ENCODE measurements at places on chromosomes 12 and 14.
A peak's percentile ranks its signal among the peaks of the same experiment; 100 is the strongest.

DNA sequence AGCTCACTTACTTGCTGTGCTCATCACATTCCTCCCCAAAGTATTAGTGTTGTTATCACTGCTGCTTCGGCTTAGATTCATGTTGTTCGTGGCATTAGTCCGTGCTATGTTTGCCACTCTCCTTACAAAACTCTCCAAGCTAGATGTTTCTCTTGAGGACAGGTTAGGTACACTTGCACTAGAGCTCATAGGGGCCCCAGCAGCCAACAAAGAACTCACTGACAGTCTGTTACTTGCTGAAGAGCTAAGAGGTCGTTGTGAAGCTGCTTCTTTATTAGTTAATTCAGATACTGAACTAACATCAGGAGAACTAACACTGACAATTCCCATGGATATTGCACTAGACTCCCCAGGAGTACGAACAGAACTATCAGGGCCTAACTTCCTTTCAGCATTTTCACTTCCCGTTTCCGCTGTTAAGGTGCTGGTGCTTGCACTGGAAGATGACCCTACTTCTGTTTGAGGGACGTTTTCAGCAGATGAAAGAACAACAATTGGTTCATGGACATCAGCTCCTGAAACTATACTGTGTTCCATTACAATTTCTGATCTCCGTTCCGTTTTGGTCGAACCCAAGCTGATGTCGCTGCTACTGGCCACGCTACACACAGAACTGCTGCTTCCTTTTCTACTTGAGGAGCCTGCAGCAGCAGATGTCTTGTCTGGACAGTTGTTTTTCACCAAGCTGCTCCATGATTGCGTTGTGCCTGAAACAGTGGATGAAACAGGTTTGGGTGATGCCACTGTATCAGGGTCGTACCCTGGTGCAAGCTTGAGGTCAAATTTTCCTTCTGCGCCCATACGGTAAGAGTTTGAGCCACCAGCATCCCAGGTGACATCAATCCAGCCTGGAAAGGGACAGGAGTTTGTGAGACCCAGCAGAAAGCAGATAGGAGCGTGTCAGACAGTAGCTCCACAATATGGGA is 78.7 kb downstream of the HECTD1 start:
- DNase-seq, result no peak

- DNase-seq, result no peak
These were observed 7.1 kb downstream of the P2RX4 start for GRCh38 chr12:121217063-121217462.

- DNase-seq, result no peak
These were observed 384.5 kb upstream of the DDHD1 start for GRCh38 chr14:53537422-53538315.

GRCh38 chr14:93977171-93977570 is 801 bp upstream of the ASB2 start:
- DNase-seq, result no peak

GRCh38 chr12:104237930-104238329 is 22.4 kb downstream of the TXNRD1 start:
- DNase-seq, result no peak

DNA sequence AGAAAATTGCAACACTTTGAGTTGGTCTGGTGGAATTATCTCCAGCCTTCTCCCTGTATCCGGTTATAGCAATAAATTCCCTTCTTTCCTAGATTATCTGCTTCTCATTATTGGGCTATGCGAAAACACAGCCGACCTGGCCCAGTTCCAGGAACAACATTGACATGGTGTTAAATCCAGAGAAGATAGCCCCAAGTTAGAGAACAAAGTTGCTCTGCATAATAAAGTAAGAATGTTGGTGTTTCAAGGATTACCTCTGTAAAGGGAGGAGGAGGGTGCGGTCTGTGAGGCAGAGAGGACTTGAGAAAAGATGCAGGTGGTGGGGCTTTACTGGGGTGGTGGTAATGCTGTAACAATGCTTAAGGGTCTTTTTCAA is 12.1 kb downstream of the TCL1A start:
- DNase-seq, result no peak

- DNase-seq, result no peak
These were observed 19.3 kb downstream of the SLC35F4 start for GRCh38 chr14:57846596-57846995.

GRCh38 chr12:88952562-88952942 is 372.3 kb upstream of the KITLG start:
- DNase-seq, result no peak

- no peak for DNase-seq
These were observed 55.6 kb upstream of the ACTN1 start for GRCh38 chr14:69034612-69035262.

- DNase-seq, result no peak
These were observed 50.8 kb downstream of the ARL1 start for GRCh38 chr12:101356794-101357193.

GRCh38 chr12:71556875-71557274 is 106.8 kb downstream of the ZFC3H1 start:
- DNase-seq, result no peak

DNA sequence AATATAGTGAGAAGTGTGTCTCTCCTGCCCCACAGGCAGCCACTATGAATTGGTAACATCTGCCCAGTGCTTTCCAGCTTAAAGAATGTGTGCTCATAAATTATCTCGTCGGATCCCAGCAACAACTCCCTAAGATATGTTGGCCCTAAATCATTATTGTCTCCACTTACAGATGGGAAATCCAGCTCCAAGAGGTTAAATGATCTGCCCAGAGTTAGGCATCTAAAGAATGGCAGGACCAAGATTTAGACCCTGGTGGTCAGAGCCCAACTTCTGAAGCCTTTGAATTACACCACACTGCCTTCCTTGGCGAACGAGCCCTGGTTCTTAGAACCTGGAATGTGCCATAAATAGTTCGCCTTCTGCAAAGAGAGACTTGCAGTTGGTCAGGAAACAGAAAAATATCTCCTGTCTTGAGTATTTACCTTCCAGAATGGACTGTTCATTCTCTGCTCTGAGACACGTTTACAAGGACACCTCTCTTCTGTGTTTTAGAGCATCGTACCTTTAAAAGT is 20.1 kb upstream of the PLEK2 start:
- DNase-seq, result no peak

- no peak for DNase-seq
These were observed 336.1 kb downstream of the MED13L start for GRCh38 chr12:115941362-115941761.

- DNase-seq, result no peak
These were observed 212.6 kb upstream of the SLC16A7 start for GRCh38 chr12:59383079-59383822.

DNA sequence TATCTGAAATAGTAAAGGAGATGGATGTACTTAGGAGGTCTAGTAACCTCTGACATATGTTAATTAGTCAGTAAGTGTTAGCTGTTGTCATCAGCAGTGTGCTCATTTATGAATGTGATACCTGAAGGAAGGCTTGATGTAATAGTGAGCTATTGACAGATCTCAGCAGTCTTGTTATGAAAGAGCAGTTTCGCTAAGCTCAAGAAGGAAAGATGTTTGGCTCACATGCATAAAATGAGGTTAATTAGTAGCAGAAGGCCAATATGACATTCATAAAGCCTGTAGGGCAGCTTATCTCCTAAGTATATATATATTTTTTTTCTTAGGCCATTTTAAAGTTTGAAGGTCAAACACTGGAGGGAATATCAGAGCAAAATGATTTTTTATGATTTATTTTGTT is 2.8 kb downstream of the FAM234B start:
- DNase-seq, result no peak

DNA sequence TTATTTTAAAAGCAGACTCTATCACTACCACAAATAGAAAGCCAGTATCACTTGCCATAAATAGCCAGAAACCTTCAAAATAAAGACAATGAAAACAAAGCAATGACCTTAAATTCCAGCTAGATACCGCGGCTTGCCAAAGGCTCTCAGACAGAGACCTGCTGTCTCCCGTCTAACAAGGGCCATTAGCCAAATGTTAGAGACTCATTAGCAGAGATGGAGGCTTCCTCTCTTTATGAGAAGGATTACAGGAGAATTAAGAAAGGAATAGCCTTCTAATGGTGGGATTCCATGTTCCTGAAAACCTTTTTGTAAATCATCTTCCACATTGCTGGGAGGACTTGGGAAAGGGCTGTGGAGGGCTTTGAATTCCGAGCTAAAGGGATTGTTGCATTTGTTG is 206.7 kb downstream of the AACS start:
- DNase-seq, result no peak

GRCh38 chr12:76549131-76549530 is 10.4 kb downstream of the OSBPL8 start:
- DNase-seq, result no peak

DNA sequence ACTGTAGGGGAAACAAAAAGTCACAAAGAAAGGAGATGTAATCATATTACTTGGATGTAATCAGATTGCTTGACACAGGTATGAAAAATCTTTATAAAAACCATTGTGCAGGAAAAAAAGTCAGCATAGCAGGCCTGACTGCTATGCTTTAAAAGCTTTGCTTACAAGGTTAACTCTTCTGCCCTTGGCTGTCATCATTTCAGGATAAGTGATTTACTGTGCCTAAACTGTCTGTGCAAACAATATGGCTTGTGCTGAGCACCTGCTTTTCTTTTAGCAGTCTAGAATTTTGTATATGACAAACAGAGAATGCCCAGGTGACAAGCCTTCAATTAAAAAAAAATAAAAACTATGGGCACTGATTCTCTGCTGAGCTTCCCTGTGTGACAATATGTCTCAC is 63.8 kb upstream of the PLEKHG7 start:
- DNase-seq, result no peak

DNA sequence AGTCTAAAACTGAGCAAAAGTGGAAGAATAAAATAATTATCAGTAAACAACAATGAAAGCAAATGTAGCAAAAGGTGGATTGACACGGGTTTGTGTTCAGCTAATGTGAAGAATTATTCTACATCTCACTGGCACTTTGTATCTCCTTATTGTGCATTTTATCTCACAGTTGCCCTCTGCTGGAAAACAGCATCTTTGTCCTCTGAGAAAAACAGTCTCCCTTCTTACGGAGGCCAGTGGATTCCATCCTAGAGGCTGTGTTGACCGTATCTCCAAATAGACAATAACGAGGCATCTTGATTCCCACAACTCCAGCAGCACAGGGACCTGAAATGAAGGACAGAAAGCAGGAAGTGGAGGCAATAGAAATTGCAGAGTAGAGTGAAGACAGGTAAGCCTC is 51.3 kb upstream of the PLBD1 start:
- peak; percentile 30 for DNase-seq

GRCh38 chr14:30966415-30967363 is 58.8 kb upstream of the AP4S1 start:
- no peak for DNase-seq

DNA sequence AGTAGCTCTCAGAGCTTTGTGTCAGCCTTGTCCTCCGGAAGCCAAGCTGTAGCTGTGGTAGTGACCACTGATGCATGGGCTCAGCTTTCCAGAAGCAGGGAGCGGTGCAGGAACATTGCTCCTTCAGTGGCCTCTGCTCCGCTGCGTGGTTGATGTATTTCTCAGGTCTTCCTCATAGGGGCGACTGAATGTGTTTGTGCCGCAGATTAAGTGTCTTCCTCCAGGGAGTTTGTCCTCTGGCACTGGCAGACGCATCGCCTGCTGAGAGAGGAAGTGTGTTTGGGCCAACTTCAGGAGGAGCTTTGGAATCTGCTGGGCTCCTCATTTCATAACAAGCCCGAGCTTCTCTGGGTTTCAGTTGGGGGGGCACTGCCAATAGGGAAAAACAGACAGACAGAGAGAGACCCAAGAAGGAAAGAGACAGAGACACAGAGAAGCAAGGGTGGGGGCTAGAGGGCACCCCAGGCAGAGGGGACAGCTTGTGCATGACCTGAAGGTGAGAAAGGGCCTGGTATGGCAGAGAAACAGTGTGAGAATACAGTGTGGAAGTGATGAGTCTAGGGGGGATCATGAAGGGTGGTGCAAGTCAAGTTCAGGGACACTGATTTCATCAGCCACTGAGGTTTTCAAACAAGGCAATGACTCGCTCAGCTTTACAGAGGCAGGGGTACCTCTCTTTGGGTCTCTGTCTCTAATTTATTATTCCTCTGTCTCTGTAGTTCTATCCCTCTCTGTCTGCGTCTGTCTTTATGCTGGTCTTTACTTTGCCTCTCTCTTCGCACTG is 69.4 kb upstream of the PRIMA1 start:
- DNase-seq, result no peak

GRCh38 chr12:32776258-32776657 is 20.6 kb upstream of the YARS2 start:
- DNase-seq, result no peak

GRCh38 chr12:21843795-21844194 is 69.3 kb upstream of the KCNJ8 start:
- no peak for DNase-seq
